AG09309 (cell line): ENCODE measurements at places on chromosomes 5 and 9.

DNA sequence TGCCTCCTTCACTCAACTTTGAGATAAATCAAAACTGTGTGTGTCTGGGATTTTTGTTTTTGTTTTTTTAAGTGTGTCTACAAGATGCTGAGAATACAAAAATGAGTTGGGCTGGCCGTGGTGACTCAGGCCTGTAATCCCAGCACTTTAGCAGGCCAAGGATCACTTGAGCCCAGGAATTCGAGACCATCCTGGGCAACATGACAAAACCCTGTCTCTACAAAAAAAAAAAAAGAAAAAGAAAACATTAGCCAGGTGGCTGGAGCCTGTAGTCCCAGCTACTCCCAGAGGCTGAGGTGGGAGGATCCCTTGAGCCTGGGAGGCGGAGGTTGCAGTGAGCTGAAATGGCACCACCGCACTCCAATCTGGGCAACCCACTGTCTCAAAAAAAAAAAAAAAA lies 21.0 kb downstream of the HNRNPK start:
- peak; percentile 50 for DNase-seq

GRCh38 chr5:146151970-146152369 lies 30.5 kb downstream of the LARS1 start:
- DNase-seq = no peak

GRCh38 chr9:16057541-16057940 lies 504.7 kb downstream of the CCDC171 start:
- DNase-seq = no peak

DNA sequence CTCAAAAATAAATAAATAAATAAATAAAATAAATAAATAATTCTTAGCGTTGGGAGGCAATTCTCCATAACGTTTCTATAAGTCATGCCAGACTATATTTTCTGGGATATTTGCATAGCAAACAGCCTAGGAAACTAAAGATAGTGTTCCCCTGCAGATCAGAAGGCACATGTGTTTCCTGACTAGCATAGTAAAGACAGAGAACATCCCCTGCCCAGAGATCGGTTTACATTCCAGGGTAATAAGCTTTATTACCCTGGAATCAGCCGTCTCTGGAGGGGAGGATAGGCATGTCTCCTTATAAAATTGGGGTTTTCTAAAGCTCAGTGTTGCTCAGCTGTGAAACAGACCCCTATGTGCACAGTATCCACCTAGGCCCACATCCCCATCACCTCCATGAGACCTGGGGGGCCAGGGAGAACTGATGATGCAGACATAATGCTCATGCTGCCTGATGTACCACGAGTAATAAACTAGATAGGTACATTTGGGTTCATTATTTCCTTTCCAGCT lies 36.9 kb upstream of the IFNK start:
- no peak for DNase-seq

DNA sequence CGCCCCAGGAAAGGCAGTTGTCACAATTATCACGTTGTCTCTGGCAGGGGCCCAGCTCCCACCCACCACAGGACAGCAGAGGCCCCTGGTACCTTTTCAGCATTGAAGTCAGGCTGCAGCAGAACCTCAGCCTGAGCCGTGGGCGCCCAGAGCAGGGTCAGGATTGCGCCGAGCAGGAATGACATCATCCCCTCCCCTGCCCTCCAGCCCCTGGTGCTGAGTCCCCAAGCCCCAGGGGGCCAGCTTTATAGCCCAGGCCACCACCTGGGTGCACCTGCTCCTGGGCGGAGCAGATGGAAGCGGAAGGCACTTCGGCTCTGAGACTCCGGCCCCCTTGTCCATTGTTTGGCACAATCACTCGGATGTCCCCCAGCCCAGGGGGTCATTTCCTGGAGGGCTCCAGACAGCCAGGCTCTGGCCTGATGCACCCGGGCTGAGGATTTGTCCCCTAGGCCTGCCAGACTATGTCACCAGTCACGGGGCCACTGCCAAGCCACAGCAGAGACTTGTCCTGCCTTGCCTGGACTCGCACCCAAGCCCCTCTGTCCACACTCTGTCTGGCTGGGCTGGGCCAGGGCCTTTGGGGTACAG lies at the start of gene LCN15:
TSS of gene LCN15 (minus strand) at position 218 of the 591 bp plus-strand sequence. CDS start at position 188, 30 bp downstream.
- DNase-seq = no peak

DNA sequence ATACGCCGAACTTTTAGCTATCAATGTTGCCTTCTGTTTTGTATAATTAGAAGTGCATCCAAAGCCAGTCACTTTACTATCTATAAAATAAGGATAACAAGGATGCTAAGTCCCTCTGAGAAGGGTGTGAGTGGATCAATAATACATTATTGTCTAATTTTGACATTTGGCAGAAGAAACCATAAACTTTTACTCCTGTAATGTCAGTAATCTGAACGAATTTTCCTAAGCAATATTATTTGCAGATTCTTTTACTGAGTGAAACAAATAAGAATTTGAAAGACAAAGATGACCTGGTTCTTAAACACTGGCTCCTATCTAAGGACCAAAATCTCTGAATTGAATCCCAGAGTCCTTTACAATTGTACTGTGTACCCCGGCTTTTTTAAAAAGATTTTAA lies 126.6 kb upstream of the TMEM161B start:
- DNase-seq = no peak

DNA sequence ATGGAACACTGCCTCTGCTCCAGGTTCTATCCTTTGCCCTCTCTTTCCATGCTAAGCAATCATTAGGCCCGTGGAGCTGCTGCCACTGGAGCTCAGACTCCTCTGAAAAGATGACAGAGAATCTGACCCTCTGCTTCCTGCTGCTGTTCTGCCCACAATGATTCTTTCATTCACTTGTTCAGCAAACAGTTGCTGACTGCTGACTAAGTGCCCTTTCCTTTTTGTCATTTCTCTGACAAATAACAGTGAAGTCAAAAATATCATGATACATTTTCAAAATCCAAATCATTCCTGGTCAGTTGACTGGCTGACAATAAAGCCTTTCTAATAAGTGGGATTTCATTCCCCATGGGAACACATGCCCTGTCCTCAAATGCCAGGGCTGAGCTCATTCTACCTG lies 110.1 kb downstream of the SIL1 start:
- no peak for DNase-seq

DNA sequence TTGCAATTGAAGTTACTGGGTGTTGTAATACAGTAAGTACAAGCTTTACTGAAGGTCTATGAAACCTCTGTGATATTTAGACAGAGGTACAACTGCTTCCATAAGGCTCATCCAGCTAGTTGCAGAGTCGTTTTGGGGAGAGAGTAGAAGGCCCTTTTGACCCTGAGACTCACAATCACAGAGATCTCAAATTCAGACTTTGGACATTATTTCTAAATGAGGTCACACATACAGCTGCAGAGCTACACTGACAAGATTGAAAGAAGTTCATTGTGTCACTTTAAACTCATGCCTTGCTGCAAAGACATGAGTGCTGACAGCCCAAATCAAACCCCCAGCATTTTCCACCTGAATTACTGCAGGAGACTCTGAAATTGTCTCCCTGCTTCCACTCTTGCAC lies 205.9 kb upstream of the TMEM161B start:
- DNase-seq = no peak

DNA sequence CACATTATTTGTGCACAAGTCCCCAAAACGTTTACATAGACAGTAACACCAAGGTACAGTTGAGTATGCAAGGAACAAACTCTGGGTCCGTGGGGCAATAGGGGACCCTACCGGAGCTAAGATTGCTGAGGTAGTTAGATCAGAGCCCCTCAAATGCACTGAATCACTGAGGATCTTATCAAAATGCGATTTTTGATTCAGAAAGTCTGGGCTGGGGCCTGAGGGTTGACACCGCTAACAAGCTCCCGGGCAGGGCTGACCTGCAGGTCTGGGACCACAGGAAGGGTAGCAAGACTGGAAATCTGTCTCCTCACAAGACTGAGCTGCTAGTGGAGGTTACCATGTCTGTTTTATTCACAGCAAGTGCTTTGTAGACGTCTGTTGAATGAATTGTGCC lies 1.8 kb upstream of the IL3 start:
- no peak for DNase-seq

DNA sequence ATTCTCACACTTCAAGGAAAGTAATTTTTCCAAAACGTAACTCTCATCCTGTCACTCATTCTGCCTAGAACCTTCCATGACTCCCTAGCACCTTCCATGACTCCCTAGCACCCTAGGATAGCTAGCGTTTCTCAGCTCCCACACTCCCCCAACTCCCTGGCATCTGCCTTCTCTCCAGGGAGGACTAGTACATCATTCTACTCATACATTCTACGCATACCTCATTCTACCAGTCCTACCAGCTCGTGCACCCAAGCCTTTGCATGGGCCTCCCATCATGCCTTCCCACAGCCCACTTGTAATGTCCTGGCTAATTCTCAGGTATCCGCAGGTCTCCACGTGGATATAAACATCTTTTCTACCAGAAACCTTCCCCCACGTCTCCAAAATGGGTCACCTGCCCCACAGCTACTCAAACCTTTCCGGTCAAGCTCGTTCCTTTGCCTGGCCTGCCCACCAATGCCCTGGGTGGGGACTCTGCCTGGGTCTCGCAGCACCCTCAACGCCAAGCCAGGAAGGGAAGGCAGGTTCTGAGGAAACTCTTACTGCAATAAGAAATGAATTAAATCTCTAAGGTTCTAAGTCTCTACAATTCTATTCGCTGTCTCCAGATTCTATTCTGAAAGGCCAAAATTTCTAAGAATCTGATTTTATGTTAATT lies 930 bp downstream of the ANKS6 start:
- DNase-seq = no peak

- no peak for DNase-seq
Observed at GRCh38 chr5:134509308-134510040, 16.0 kb upstream of the JADE2 start.

DNA sequence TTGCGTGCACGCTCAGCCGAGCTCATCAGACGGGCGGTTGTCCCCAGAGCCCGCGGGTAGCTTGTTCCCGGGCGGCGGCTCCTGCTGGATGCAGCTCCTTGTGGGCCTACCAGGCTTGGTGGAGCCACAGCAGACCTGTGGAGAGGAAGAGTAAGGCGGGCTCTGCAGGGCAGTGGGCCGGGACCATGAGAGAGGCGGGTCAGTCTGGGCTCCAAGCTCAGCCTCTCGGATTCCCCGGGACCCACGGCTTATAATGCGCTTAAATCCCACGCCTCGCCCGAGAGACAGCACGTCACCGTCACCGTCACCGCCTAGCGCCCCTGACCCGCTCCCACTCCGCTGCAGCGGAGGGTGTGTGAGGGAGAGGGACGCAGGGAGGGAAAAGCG lies 1.9 kb upstream of the ANKRD18A start:
- no peak for DNase-seq

- DNase-seq = no peak
Observed at GRCh38 chr9:94081435-94081834, 2.8 kb upstream of the PTPDC1 start.
